Thymus (tissue), 14 donors: ENCODE measurements at places on chromosomes 13 and 19.

DNA sequence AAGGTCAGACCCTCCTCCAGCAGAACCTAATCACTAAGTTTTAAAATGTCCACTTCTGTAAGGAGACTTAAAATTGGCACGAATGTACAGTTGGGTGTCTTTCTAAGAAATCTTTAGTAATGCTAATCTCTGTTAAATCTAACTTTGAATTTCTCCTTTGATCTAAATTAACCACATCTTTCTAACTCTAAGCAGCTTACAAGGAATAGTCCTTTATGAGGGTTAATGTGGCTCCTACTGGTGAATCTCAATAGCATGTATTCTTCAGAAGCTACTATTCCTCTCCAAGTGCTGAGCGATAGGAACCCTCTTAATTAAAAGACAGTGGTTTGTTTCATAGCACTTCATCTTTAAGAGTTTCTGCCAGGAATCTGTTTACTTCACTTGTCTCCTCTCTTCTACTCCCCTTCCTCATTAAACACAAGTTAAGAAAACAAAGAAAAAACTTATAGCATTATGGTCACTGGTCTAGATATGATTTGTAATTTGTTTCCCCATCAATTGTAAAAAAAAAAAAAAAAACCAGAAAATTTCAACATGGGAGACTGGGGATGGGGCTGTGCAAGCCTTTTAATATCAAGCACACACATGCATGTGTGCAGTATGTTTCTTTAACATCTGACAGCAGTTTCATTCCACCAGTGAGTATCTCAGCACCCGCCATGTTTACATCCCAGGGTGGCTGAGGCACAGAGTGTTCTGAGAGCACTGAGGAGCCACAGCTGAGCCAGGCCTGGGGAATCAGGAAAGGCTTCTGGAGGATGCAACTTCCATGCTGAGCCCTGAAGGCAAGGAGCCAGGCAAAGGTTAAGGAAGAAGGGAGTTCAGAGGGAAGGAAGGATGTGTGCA lies 57.7 kb downstream of the ATP7B start:
- no peak for DNase-seq

- no peak for DNase-seq
Observed at GRCh38 chr13:110557610-110558305, 3.8 kb downstream of the RAB20 start.

GRCh38 chr19:41612483-41612882 lies 14.4 kb downstream of the CEACAM4 start:
- DNase-seq = no peak

- DNase-seq = no peak
Observed at GRCh38 chr13:21723807-21724505, 53.1 kb downstream of the FGF9 start.

- no peak for DNase-seq
Observed at GRCh38 chr19:15466851-15467733, 2.7 kb upstream of the RASAL3 start.

DNA sequence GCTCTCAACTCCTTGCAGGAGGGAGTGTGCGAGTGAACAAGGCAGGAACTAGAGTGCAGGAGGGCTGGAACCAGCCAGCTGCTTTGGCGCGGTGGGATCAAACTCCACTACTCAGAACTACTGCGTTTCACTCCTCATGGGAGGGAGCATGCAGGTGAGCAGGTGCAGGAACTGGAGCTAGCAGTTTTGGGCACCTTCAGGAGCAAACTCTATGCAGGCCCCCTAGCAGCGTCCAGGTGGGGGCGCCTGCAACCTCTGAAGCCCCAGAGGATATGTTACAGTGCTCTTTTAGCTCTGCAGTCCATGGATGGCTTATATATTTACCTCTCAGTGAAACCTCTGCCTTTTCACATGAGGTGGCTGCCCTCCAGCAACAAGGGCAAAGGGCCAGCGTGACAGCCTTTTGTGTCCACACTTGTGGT lies 1303.4 kb downstream of the PCDH9 start:
- DNase-seq = no peak

GRCh38 chr13:23506071-23506806 lies 64.0 kb upstream of the TNFRSF19 start:
- DNase-seq = no peak

GRCh38 chr19:1854542-1855039 lies 6.3 kb upstream of the REXO1 start:
- no peak for DNase-seq

GRCh38 chr13:38752686-38753085 lies 65.8 kb downstream of the FREM2 start:
- no peak for DNase-seq

DNA sequence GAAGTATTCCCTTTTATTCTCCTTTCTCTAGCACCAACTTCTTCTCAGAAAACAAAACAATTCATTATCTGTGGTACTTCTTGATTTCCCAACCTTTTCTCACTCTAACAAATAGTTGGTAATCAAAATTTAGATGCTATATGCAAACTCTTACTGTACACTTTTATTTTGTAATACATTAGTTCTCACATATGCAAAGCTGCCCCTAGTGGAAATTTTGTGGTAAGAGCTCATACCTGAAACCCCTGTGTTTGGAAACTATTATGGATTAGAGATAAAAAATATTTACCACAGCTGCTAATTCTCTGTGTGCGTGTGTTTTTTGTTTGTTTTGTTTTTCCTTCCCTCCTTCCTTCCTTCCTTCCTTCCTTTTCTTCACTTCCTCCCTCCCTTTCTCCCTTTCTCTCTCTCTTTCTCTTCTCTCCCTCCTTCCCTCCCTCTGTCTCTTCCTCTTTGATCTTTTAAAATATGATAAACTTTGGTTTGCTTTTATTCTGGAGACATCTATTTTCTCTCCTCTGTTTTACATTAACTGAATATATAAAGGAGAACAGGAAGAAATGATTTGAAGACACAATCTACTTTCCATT lies 537.4 kb downstream of the SLITRK6 start:
- no peak for DNase-seq

DNA sequence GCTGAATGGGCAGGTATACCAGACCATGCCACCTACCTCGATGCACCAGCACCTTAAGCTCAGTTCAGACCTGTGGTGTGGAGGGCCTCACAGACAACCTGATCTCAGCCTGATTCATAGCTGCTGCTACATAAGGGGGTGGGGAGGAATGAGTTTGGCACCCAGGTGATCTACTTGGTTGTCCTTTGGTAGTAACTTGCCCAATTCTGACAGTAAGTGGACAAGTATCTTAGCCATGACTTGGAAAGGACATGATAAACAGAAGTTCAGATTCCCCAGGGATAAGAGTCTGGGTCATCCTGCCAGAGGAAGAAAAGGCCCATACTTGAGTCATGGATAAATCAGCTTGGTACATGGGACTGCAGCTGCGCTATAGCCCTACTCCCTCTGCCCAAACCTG lies 28.4 kb upstream of the SOHLH2 start:
- no peak for DNase-seq

GRCh38 chr13:20715330-20715712 lies 11.8 kb downstream of the IL17D start:
- DNase-seq = no peak

DNA sequence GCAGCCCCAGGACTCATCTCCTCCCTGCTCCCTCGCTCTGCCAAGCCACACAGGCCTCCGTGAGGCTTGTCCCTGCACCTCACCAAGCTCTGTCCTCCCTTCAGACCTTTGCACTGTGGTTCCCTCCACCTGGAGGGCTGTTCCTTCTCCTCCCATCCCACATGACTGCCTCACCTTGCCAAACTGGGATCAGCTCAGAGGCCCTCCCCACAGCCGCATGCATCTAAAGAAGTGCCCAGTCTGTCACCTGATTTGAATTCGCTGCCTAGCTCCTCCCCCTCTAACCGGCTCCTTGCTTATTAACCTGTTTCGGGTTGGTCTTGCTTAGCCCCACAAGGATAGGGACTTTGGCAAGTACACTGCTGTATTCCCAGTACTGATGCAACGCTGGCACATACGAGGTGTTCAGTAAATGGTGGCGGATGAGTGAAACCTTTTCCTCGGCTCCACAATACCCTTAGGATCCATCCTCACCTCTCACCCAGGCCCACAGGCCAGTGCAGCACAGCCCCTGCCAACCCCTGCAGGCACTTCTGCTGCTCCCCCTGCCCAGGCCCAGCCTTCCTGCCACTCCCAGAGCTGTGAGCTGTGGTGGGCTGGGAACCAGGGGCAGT lies 4.4 kb downstream of the AKT2 start:
- no peak for DNase-seq

DNA sequence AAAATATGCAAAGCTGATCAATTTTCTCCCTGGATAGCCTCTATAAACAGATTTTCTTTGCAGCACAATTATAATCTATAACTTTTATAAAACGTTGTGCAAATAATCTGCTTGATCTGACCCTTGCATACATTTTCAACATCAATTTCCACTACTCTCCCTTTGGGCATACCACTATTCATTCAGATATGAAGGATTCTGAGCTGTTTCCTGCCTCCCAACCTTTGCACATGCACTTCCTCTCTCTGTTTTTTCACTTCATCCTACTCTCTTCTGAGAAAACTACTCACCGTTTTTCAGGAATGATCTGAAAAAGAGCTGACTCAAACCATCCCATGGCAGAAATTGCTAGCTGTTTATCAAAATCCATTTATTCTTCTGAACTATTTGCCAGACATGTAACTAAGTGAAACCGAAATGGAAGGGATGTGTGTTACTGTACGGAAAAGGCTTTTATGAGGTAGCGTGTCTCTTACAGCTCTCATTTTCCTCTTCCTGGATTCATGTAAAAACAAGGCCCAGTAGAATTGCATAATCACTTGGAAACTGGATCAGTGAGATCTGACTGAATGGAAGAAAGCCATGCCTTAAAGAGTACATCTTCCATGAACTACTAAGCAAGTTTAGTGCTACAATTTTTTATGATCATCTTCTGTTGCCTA lies 1447.3 kb upstream of the MIR17HG start:
- DNase-seq = no peak

GRCh38 chr13:39306639-39307589 lies 268.7 kb downstream of the NHLRC3 start:
- DNase-seq = no peak

DNA sequence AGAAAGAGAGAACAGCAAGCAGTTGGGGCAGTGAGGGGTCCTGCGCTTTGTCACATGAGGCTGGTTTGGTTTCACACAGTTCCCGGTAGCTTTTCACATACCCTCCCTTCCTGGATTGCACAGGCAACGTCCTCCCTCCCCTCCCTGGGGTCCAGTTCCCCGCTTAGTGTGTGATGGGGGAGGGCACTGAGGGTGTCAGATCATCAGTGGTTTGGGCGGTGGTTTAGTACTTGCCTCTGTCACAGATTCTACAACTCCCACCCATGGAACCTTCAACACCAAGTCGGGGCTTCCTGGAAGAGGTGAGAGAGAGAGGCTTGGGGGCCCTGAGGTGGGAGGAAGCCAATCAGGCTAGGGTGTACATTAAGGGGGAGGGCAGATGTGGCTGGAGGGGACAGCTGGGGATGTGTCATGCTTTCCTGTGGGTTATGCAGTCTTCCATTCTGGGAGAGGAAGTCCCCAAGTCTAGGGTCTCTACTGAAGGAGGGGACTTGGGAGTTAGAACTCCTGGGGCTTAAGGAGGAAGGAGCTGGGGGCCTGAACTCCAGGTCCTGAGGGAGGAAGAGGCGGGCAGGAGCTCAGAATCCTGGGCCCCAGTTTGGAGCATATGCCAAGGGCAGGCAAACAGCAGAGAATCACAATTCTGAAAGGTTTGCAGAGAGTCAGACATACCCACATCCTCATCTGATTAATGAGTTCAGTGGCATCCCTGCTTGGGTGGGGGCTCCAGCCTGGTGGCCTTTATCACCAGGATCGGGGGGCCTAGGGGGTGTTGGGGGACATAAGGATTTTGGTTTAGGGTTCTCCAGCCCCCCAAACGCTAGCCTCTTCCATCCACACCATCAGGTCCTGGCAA lies at the start of gene NKG7:
Gene NKG7, minus strand, starts transcription at position 6 of the 856 bp plus-strand sequence. CDS start 119 bp downstream, outside the sequence.
- no peak for DNase-seq

DNA sequence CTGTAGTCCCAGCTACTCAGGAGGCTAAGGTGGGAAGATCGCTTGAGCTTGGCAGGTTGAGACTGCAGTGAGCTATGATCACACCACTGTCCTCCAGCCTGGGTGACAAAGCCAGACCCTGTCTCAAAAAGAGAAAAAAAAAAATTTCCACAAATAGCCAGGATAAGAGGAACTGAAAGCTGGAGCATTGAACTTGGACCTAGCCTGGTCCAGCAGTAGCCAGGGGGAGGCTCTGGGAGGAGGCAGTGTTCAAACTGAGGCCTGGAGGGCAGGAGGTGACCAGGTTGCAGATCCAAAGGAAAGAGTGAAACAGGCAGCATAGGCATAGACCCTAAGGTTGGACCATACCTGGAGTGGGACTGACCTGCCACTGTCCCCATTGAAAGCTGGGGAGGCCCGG lies 26.9 kb upstream of the PIK3R2 start:
- no peak for DNase-seq

- peak; percentile 25 for DNase-seq
Observed at GRCh38 chr13:67238277-67238859, 8.2 kb upstream of the PCDH9 start.

GRCh38 chr13:38213314-38213713 lies 136.3 kb upstream of the UFM1 start:
- no peak for DNase-seq

- DNase-seq = no peak
Observed at GRCh38 chr19:4185413-4186086, 3.1 kb downstream of the ANKRD24 start.

GRCh38 chr13:51921790-51922740 lies 60.3 kb downstream of the CCDC70 start:
- no peak for DNase-seq

- no peak for DNase-seq
Observed at GRCh38 chr13:99214232-99214631, 13.6 kb downstream of the UBAC2 start.

DNA sequence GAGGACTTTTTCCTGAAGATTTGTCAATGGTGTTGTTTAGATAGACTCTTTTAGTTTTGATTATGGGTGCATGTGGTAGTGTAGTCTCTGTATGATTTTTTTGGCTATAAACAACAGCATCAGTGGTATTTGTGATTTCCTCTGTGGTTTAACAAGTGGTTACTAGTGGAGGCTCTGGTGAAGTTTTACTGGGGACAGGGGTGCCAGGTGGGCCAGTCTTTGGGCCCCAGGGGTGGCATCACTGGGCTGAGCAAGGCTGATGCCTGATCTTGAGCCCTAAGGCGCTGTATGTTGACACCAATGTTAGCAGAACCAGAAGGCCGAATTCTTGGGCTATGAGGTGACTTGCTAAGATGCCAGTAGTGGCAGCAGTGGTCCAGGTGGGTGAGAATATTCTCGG lies 811.4 kb downstream of the DACH1 start:
- no peak for DNase-seq

GRCh38 chr19:36125557-36125956 lies 10.3 kb downstream of the TBCB start:
- DNase-seq = no peak
